ENCODE measurements at places on chromosomes 7 and 10.

DNA sequence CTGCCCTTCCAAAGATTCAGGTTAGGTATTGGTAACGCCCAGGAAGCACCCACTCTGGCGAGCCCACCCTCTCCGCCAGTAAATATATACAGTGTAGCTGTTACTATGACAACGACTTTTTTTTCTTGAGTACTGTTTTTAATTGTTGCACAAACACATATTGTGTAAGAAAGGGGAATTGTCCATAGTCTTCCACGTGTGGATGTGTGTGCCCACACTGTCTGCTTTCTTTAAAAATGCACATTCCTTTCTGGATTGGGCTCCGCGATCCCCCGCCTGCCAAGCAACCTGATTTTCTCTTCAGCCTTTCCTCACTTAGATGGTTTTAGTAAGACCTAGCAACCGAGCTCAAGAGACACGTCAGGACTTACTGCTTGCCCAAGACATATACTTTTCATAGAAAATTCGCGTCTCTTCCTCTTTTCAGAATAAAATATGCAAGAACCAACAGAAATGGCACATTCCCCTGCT, 247.8 kb downstream of the EBF3 start:
- DNase-seq, result no peak

GRCh38 chr10:94630017-94630688, 53.4 kb upstream of the CYP2C18 start:
- DNase-seq, result no peak

GRCh38 chr7:158541346-158542010, 46.1 kb downstream of the PTPRN2 start:
- DNase-seq, result no peak

DNA sequence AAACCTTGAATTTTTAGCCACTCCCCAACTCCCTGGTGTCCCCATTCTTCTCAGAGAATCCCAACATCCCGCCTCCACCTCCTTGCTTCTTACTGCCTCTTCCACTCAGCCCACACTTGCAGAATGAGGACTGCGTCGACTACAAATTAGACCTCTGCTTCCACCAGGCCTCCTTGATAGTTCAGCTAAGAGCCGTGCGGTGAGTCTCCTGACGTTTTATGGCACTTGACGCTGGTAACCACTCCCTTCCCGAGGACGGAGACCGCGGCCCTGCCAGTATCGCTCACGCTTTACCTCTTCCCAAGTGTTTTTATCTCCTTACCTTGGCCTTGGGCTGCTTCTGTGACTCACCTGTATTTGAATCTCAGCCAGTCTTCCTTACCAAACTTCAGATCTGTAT, 31.1 kb downstream of the RBM17 start:
- DNase-seq, result no peak

GRCh38 chr10:122281018-122281626, 10.0 kb downstream of the BTBD16 start:
- no peak for DNase-seq

GRCh38 chr10:75663947-75664664, 232.7 kb downstream of the LRMDA start:
- DNase-seq, result no peak

- DNase-seq, result peak; percentile 23
These were observed 455 bp downstream of the CUL2 start for GRCh38 chr10:35089611-35090161.

DNA sequence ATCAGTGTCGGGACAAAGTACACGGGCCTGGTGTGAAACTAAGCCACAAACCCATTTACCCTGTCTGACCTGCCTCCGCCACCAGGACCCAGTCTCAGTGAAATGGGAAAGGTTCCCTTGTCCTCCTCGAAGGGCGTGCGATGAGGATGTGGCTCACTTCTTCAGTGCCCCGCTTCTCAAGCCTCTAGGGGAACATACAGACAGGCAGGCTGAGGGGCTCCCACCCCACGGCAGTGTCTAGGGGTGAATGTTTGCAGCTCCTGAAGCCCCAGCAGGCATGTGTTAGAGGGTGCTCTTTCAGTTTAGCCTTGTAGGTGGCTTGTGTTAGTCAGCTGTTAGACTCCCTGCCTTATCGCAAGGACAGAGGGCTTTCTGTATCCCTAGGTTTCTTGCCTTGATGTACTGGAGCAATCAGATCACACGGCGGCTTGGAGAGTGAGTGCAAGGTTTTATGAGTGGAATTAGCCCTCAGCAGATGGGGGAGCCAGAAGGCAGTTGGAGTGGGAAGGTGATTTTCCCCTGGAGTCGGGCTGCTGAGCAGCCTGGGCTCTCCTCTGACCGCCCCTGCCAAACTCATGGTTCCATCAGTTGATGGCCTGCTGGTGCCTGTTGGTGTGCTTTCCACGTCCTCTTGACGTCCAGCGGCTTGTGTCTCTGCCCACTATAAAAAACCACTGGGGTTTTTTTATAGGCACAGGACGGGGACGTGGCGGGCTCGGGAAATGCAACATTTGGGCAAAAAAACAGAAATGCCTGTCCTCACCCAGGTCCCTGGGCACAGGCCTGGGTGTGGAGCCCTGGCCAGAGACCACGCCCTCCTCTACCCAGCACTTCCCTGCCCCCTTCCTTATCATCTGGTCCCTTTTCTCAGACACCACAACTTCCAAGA, 759 bp downstream of the NUDT1 start:
- peak; percentile 18 for DNase-seq

- DNase-seq, result peak; percentile 34
These were observed 890.0 kb downstream of the GRM8 start for GRCh38 chr7:126362746-126363145.

GRCh38 chr7:156816943-156817572, 75.9 kb downstream of the LMBR1 start:
- no peak for DNase-seq

DNA sequence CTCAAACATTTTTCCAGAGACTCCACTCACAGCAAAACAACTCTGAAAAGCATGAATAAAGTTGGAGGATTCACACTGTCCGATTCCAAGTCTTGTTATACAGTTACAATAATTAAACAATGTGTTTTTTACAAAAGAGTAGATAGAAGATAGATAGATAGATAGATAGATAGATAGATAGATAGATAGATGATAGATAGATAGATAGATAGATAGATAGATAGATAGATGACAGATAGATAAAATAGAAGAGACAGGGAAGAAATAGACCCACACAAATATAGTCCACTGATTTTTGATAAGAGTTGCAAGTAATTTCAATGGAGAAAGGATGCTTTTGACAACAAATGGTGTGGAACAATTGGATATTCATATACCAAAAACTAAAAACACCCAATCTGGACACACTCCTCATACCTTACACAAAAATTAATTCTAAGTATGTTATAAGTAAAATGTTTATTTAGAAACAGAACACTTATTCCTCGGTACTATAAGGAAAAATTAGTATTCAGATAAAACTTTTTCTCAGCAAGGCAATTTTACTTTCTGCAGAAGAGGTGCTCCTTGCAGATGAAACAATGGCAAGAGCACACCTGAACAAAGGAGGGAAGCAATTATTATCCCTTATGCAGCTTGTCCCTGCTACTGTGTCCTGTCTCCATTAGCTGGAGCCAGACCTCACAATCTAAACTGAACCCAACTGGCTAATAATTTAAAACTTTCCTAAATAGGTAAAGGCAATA, 5.7 kb upstream of the TAS2R39 start:
- no peak for DNase-seq

DNA sequence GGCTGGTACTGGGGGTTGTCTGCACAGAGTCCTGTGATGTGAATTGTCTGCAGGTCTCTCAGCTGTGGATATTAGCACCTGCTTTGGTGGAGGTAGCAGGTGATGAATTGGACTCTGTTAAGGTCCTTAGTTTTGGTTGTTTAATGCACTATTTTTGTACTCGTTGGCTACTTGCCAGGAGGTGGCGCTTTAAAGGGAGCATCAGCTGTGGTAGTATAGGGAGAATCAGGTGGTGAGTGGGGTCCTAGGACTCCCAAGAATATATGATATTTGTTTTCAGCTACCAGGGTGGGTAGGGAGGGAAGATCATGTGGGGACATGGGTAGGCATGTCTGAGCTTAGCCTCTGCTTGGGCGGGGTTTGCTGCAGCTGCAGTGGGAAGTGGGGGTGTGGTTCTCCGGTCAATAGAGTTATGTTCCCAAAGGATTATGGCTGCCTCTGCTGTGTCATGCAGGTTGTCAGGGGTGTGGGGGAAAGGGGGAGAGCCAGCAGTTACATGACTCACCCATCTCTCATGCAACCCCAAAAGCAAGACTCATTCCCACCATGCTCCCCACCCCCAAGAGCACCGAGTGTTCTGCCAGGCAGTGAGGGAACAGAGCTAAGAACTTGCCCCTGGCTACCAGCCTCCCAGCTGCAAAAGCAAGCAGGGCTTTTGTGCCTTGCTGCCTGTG, 53.7 kb upstream of the ZNF273 start:
- peak; percentile 40 for DNase-seq

DNA sequence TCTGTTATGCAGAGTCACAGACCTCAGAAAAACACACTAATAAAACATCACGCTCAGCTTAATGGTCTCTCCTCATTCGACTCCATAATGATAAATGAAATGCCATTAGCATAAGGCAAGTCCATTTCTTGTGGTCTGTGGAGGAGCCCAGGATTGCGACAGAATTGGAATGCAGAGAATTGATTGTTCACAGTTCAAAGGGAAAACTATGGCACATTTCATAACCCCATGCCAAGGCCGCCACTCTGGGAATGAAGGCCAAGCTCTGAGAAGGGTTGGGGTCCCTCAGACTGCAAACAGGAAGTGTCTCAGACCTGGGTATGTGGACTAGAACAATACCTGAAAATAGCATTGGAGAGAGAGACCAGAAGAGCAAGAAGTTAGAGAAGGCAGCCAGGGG, 398.9 kb downstream of the ADRA2A start:
- no peak for DNase-seq

DNA sequence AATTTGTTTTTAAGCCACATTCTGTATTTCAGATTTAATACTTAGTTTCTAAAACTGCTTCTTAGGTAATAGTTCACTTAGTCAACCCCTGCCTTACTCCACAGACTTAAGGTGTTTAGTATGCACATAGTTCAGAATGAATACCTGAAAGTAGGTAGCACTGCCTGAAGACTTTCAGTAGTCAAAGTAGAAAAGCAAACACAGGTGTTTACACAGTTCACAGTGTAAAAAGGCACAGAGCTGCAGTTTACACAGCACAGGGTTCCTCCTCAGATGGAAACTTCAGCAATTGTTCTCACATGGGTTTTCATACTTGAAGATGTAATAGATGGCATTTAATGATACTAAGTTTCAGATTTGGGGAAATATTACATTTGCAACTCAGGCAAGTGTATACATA, 3.1 kb upstream of the PKD1L1 start:
- peak; percentile 14 for DNase-seq

- DNase-seq, result peak; percentile 32
These were observed 57.5 kb downstream of the UNCX start for GRCh38 chr7:1290026-1290678.

DNA sequence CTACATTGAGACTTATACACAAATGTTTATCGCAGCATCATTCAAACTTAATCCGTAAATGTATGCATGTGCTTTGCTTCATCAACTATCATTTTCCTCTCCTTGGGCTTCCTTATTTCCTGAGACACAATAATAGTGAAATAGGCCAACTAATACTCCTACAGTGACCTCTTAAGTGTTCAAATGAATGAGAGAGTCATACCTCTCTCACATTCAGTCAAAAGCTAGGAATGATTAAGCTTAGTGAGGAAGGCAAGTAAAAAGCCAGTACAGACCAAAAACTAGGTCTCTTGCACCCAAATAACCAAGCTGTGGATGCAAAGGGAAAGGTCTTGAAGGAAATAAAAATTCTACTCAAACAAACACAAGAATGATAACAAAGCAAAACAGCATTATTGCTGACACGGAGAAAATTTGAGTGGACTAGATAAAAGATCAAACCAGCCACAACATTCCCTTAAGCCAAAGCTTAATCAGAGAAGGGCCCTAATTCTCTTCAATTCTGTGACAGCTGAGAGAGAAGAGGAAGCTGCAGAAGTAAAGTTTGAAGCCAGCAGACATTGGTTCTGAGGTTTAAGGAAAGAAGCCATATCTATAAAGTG, 72.3 kb downstream of the GLCCI1 start:
- no peak for DNase-seq

GRCh38 chr10:127020260-127020659, 115.0 kb downstream of the DOCK1 start:
- no peak for DNase-seq

GRCh38 chr7:45677311-45677900, 103.2 kb downstream of the ADCY1 start:
- DNase-seq, result no peak

GRCh38 chr7:106693677-106694353, 32.9 kb upstream of the CCDC71L start:
- no peak for DNase-seq

DNA sequence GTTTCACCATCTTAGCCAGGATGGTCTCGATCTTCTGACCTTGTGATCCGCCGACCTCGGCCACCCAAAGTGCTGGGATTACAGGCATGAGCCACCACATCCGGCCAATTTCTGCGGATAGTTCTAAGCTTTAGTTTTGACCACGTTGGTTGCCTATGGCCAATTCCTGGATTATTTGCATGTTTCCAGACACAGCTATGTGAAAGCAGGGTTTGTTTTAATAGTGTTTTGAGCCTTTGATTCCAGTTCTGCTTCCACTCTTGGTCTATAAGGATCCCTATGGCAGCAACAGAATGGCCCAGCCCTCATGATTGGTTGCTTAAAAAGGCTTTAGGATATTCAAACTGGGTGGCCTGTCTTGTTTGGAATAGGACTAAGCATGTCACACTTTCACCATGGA, 19.1 kb downstream of the SIRT1 start:
- no peak for DNase-seq

- no peak for DNase-seq
These were observed 638.1 kb upstream of the CNTNAP2 start for GRCh38 chr7:145478541-145478940.

DNA sequence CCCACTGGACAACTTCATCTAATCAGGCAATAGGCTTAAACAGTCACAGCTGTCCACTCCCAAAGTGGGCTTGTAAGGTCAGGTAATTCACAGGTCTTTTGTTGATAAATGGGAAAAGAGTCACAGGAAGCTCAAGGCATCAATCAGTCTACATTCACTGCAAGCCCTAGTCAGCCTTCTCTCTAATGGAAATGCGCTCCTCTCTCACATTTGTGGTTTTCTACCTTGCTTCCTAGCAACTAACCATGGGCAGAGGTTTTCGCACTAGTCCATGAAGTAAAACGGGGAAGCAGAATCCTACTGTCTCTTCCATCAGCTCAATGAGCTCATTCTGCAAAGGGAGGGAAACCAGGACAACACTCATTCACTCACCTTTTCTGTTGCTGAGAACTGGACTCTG, 53.5 kb upstream of the APBB1IP start:
- DNase-seq, result peak; percentile 2

All from NCI-H526 (cell line).